NCI-H345 (cell line): ENCODE measurements at places on chromosomes 11 and 22.
A peak's percentile ranks its signal among the peaks of the same experiment; 100 is the strongest.

DNA sequence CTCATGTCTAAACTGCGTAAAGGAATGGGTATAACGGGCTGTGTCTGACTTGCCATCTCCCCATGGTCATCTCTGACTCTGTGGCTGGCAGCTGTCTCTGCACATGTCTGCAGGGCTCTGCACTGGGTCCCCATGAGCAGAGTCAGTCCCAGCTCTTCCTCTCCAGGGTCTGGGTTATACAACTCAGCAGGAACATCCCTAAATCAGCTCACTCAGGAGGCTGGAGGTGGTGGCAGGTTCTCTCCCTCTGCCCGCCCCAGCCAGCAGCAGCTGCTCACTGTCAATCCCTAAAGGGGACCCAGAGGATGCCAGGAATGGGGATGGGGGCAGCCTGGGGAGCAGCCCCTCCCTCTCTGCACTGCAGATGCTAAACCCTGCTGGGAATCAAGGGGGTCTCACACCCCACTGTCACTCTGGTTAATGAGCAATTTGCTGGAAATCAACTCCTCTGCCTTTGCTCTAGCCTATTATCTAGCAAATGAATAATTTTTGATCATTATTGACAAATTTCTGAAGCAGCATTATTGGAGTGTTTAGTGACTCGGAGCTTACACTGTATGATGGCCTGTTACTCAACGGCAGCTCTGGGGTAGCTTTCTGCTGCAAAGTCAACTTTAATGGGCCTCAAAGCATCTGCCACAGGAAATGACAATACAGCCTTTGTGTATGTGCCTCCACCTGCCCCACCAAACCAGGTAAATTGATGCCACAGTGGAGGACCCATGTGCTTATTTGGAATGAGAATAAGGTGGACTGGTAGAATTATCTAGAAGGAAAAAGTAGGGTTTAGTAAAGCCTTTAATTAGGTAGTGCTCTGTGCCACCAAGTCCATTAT, 55.7 kb upstream of the SHANK2 start:
- DNase-seq: no peak

DNA sequence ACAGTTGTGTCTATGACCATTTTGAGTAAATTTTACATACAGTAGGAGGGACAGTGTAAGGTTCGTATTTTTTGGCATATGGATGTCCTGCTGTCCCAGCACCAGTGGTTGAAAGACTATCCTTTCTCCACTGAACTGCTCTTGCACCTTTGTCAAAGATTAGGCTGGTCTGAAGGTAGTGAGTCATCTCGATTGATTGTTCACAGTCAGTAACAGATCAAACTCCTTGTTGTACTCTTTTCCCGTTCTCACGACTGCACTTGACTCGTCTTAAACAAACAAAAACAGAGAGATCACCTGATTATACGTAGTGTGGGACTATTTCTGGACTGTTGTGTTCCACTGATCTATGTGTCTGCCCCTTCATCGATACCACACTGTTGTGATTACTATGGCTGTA, 77.1 kb downstream of the DGCR2 start:
- DNase-seq: no peak

GRCh38 chr11:92166335-92166734, 58.3 kb upstream of the FAT3 start:
- DNase-seq: no peak

DNA sequence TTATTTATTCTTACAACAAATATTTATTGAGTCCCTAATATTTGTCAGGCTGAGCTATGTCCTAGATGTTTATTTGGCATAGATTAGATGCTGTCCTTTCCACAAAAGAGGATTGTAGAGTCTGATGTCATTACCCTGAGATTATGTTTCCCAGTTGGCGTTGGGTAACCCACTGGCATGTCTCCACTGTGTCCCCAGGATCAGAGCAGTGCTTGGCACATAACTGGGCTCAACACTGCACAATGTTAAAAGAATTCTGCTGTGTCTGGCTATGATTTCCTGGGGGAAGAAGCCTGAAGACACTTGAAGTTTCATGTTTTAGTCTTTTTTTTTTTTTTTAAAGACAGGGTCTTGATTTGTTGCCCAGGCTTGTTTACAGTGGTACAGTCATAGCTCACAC, 4.0 kb downstream of the RCN1 start:
- DNase-seq: no peak

DNA sequence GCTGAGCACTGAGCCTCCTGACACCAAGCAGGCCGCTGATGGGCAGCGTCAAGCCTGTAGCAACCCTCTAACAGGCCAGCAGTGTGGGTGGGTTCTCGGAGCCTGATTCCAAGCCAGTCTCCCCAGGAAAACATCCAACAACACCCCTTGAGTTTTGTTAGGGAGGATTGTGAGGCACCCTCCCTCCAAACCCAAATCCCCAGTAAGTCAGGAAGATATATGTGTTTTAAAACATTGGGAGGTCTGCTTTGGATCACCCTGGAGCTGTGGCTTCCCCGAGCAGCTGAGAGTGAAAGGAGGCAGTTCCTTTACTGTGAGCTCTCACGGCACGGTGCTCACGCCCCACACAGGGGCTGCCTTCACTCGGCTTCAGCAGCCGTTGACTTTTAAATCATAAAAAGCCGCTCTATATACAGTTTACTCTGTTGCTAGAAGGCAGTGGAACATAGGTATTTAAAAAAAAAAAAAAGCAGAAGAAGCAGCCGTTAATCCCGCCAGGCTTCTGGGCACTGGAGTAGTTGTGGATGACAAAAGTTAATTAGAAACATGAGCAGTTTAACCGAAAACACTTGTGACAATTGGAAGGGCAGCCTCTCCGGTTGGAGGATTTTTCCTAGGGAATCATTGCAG, 218.6 kb downstream of the NAV2 start:
- DNase-seq: no peak

DNA sequence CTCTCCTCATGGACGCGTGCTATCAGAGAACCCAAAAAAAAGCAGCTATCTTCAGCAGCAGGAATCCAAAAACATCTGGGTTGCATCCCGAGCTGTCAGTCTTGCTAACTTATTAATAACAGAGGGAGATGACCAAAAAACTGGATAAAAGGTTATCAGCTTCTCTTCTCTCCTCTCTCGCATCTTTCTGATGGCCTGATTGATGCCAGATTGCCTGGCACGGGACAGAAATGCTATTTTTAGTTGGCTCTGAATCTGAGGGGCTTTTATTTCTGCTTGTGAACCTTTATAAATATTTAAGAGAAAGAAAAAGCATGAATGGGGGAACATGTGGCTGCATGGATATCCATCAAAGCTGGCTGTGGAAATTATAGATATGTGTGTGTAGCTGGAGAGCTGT, 230.3 kb downstream of the ETS1 start:
- DNase-seq: no peak

GRCh38 chr11:9330387-9331384, 16.3 kb upstream of the TMEM41B start:
- DNase-seq: no peak

DNA sequence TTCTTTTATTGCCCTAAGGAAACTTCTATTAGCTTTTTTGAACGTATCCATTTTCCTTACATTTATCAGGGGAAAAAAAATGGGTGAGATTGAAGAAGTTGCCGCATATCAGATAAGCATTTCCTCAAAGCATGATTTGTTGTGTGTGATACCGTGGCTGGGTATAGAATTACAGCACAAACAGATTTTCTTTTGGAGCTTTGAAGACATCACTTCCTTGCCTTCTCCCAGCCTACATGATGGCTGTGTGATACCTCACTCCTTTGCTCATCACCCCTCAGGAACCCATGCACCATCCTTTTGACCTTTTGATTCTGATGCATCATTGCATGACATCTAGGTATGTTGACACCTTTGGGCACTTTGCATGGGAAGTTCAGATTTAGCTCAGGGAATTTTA, 1155.3 kb downstream of the BRD1 start:
- no peak for DNase-seq

DNA sequence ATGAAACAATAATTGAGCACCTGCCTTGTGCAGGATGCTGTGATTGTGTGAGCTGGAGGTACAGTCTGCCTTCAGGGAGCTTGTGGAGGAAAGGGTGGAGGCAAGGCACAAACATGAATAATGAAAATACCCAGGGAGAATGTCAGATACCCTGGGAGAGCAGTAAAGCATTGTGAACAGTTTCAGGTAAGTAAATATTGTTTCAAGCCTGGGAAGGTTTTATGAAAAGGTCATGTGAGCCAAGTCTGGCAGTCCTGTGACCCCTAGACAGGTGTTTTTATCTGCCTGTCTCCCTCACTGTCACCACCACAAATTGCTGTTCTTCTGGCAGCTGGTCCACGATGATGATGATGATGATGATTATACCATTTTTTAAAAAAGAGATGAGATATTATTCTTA, 32.0 kb downstream of the SPECC1L start:
- DNase-seq: peak; percentile 77

GRCh38 chr11:110855191-110855590, 143.0 kb upstream of the ARHGAP20 start:
- DNase-seq: no peak
